ENCODE measurements at places on chromosomes 11 and 22.

DNA sequence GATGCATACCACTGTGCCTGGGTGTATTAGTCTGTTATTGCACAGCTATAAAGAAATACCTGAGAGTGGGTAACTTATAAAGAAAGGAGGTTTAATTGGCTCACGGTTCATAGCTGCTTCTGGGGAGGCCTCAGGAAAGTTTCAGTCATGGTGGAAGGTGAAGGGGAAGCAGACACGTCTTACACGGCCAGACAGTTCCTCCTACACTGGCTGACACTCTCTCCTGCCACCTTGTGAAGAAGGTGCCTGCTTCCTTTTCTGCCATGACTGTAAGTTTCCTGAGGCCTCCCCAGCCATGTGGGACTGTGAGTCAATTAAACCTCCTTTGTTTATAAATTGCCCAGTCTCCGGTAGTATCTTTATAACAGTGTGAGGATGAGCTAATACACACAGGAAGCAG is 33.6 kb upstream of the CD81 start:
- no peak for DNase-seq

DNA sequence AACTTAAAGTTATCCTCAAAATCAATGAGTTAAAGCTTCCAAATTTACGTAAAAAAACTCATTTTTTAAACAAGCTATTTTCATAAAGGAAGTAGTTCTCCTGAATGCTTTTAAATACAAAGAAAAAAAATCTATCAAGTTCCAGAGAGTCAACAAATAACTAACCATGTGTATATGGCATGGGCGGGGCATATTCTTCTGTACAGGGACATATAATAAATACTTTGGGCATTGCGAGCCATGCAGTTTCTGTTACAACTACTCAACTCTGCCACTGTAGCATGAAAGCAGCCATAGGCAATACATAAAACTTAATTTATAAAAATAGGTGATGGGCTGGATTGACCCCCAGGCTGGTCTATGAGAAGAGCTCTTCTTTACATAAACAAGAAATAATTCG is 57.8 kb downstream of the BTBD10 start:
- no peak for DNase-seq

DNA sequence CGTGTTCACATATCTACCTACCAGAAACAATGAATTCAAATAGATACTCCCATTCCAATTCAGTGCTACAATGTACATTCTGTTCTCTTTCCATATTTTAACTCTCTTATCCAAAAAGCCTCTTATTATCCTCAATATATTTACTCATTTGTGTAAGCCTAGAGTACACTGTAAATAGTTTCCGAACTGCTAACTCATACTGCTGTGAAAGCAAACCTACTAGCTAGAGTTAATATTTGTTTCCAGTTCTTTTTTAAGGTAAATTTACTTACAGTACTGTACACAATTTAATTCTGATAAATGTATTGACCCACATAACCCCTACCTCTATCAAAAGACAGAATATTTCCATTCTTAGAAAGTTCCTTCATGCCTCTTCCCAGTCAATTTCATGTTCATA is 71.8 kb downstream of the GRK3 start:
- no peak for DNase-seq

DNA sequence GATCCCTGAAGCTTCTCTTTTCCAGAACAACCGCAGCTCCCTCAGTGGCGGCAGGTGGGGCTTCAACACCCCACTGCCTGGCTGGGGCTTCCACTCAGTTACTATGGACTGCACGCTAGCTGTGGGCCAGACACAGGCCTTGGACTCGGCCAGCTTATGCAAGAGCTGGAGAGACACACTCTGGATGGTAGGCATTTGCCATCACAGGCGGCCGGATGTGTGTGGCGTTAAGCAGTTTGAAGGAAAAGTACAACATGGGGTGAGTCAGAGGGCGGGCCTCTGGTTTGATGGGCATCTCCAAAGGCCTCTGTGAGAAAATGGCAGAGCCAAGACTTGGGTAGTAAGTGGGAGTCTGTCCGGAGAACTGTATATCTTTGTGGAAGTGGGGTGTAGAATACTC is 17.6 kb downstream of the KCNJ4 start:
- DNase-seq = no peak

- no peak for DNase-seq
Observed at GRCh38 chr22:45786726-45787125, 115.1 kb downstream of the ATXN10 start.
